NCI-H1436 (cell line): ENCODE measurements at places on chromosomes 5 and 9.

DNA sequence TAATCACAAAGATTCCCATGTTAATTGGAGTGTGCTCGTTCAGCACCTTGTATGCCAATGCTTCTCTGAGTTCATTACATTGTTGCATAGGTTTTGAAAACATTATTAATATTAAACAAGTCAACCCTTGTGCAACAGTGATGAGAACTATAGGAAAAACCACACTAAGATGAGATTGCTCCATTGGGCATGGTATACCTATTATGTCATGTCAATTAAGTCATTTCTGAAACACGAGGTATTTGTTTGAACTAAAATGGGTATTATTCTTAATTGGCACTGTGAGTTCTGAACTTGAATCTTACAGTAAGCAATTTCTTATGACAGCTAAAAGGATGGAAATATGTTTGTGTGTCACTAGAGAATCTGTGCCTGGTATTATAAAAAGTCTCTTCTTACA, 447.7 kb downstream of the EFNA5 start:
- DNase-seq, result no peak

DNA sequence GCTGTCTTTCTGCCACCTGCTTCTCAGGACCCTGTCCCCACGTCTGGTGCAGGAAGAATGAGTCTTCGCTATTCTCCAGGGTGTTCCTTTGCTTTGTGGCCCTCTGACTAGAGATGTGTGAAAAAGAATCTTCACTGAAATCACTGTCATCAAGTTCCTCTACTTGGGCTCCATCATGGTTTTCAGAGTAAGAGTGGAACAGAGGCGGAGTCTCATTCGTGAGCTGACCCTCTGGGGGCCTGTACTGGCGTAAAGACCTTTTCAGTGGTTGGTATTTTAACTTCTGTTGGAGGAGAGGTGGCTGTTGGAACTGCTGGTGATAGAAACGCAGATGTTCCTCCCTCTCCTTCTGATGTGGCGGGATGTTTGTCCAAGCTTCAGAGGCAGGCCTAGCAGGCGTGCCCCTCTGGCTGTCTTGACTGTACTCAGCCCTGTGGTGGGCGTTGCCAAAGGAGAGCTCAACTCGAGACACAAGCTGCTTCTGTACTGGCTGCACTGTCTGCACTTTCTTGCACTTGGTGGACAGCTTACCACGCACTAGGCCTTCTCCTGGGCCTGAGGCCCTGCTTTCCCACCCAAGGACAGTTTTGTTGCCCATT, 72.0 kb downstream of the KIF24 start:
- no peak for DNase-seq

GRCh38 chr9:132504488-132504887, 77.9 kb upstream of the BARHL1 start:
- no peak for DNase-seq

GRCh38 chr5:31847354-31847753, 208.4 kb downstream of the PDZD2 start:
- no peak for DNase-seq

GRCh38 chr9:111413996-111414395, 70.2 kb downstream of the ECPAS start:
- DNase-seq, result no peak

DNA sequence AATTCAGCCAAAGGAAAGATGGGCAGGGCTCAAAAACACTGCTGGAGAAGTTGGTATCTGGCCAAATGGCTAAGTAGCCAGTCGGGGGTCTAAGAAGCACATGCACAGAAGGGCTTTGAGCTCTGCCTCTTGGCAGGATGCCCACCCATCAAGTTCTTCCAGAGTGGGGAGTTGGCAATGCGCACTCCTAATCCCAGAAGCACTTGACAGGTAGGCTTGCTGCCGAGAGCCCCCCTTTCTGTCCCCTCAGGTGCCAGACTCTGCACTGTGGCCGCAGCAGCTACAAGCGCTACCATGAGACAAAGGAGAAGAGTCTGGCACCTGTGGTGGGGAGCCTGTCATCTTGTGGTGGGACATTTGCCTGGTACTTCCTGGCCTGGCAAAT, 252.9 kb upstream of the SLC24A2 start:
- no peak for DNase-seq

GRCh38 chr9:86281593-86282076, 703 bp downstream of the ISCA1 start:
- DNase-seq, result no peak

DNA sequence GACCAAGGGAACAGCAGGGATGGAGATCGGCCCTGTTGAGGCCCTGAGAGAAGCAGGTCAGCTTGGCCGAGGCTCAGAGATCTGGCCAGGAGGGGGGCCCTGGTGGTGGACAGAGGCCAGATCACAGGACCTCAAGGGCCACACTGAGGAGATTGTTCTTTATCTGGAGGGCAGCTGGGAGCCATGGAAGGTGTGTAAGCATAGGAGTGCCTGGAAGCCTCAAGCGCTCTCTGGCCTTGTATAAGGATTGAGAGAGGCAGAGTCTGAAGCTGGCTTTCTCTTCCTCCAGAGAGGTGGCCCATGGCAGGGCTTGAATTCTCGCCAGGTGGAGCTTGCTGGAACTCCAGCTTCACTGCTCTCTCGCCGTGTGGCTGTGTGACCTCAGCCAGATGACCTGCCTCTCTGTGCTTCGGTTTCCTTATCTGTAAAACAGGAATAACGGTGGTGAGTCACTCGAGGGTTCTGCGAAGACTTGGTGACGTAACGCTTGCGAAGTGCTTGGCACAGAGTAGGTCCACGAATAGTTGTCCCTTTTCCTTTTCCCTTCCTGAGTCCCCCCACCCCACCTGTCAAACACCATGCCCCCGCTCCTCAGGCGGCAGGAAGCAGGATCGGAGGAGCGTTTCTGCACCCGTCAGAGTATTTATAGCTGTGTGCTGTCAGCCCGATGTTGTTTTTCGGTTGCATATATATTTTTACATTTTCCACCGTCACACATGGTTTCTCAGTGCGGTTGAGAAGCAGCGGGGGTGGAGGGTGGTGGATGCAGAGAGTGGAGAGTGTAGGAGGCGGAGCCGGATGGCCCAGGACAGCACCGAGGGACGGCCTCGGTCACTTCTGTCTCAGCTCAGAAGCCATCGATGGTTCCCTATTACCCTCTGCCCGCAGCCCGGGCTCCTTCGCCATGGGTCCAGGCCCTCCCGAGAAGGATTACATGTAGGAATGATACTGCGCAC, 17.0 kb upstream of the CRB2 start:
- no peak for DNase-seq

- no peak for DNase-seq
These were observed 1143.2 kb upstream of the CDH6 start for GRCh38 chr5:30050056-30050815.

DNA sequence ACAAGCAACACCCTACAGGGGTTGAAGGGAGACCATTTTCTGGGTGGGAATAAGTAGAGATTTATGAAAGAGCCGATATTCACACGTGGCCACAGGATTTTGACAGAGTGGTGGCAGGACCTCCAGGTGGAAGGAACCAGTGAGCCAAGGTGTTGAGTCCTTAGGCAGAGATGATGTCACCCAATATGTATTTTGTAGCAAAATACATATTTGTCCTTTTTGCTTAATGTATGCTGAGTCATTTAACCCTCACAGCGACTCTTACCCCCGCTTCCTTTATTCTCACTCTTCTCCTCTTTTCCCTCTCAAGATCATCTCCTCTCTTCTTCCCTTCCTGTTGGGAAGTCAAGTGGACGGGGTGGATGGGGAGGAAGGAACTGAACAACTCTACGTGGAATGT, 215.7 kb upstream of the S1PR3 start:
- DNase-seq, result no peak

DNA sequence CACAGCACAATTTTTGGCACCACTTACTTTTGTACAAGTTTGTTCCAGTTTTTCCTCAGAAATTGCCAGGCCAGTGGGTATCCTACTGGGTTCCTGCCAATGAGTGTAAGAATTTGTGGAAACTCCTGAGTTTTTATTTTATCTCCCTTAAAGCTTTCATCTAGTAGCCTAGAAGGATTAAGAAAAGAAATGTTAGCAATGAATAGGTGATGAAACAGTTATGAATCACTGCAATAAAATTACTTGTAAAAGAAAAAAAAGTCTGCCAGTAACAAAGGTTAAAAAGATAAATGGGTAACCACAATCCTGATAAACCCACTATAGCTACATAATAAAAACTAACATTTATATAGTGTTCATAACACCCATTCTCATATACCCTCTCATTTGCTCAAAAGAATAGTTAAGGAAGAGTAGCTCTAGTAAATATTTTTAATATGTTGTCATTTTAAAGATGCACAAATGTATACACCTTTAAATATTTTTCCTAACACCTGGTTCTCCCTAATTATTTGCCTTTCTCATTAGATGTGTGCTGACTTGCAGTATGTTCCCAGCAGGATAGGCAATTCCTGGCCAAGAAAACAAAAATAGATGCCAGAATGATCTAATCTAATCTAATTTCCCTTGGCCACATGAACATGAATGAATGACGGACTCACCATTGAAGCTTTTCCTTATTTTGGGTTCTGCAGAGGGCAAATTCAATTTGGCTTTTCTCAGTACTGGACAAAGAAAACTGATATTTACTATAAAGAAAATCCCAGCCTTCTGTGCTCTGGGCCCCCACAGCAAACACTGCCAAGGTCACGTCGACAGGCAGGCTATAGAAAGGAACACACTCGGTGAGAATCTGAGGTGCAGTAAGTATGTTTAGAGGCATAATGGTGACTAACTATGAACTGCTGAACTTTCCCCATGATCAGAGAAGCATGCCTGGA, 26.4 kb downstream of the ERAP1 start:
- DNase-seq, result no peak

GRCh38 chr5:156411185-156411613, 84.2 kb downstream of the SGCD start:
- DNase-seq, result no peak

- DNase-seq, result no peak
These were observed 87.0 kb upstream of the SPRY4 start for GRCh38 chr5:142411656-142412425.

DNA sequence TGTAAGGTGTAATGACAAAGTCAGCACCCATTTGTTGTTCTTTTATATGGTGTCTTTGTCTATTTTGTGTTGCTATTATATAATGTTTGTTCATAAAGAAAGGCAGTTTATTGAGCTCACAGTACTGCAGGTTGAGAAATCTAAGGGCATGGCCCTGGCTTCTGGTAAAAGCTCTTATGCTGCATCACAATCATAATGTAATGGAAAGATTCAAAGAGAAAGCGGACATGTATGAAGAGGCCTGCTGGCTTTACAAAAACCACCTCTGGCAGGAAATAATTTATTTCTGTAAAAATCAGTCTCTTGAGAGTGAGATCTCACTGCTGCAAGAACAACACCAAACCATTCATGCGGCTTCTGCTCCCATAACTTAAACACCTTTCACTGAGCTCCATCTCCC, 746.7 kb upstream of the FAM174A start:
- no peak for DNase-seq

GRCh38 chr9:32069969-32070368, 314.5 kb upstream of the ACO1 start:
- no peak for DNase-seq

- no peak for DNase-seq
These were observed 132.0 kb upstream of the GRIA1 start for GRCh38 chr5:153358315-153358976.

DNA sequence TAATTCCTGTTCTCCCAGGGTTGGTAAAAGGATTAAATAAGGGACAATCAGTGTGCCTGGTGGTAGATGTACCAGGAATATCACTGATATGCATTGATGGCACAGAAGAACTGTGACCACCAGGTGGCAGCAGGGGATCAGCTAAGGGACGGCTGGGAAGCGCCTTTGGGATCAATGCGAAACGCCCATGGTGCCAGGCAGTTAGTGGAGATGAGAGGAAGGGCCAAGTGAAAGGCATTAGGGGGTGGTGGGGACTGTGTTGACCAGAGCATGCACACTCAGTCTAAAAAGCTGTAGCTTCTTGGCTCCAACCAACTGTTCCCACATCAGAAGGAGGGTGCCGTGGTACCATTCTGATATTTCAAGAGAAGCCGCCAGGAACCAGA, 55.6 kb downstream of the ARHGEF37 start:
- peak; percentile 82 for DNase-seq
